Hippocampal formation (tissue), 2 donors: ENCODE measurements at places on chromosomes 5 and 9.

DNA sequence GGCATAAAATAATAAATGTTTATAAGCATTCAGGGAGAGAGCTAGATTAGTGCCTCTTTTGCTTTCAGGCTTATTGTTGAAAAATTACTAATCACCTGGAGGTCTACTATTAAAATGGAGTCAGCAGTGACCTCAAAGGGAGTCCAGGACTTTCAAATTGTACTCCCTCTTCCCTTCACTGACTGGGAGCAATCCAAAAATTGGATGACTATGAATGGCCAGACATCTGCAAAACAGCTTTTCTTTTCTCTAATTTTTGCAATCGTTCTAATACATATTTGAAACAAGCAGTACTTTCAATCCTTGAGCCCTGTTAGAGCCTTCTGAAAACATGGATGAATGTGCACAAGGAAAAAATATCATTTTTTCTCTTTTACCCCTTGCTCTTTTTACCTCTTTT lies 461.8 kb downstream of the TMEM232 start:
- no peak for DNase-seq

DNA sequence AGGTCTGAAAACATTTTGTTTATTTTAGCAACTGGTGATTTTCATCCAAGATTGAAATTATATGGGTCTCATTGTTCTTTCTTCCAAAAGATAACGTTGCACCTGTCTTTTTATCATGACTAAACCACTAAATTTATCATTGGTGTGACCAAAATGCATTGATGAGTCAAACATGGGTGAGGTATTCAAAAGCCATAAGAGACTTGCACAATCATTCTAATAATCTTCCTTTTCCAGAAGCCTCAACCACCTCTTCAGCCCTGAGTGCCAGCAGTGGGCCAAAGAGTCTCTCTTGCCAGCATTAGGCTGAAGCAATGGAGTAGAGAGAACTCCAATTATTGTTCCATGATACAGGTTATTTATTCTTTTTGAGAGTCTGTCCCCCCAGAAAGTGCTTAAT lies 198.9 kb downstream of the LURAP1L start:
- no peak for DNase-seq

GRCh38 chr5:60943624-60944023 lies 1.2 kb downstream of the ERCC8 start:
- DNase-seq, result no peak

DNA sequence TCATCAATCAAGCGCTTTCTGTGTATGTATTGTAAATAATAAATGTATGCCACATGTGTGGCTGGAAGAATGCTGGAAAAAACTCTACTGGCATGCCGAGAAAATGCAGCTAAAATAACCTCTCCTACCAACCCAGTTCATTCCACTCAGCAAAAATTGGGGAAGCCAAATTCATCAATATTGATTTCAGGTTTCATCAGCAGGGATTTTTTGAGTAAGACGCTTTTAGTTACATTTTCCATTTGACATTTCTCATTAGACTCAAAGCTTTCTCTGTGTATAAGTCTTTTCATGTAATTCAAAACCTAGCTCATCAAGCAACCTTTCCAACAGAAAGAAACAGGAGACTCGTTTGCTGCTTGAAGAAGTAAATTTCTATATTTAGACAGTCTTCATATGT lies 338.1 kb downstream of the DMRT2 start:
- DNase-seq, result no peak

DNA sequence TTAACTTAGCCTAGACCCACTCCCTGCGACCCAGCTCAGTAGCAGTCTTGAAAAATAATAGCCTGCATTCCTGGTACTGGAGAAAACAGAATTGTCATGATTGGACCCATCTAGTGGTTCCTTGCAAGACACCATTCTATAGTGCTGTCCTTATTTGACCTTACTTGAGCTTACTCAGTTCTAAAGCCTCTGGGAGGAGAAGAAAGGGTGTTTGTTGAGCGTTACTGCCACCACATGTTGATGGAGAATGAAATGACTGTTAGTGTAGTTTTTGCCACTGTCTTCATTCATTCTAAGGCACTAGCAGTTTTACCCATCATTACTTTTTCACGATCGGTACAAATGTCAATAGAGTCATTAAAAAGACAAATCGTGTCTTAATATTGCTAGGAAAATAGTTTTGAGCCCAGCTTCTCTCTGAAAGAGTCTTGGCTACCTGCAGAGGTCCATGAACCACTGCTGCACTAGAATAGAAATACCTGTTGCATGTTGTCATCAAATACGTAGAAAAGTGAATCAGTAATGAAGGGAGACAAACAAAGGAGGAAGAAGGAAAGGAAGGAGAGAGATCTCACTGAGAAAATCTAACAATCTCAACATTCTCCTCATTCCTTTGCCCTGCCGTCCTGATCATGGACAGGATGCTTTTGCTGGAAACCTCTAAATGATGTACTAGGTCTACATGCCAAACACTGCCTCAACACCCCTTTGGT lies 96.0 kb downstream of the LIX1 start:
- DNase-seq, result no peak

GRCh38 chr5:169805527-169805934 lies 168.5 kb downstream of the DOCK2 start:
- DNase-seq, result no peak

GRCh38 chr5:89349246-89349980 lies 466.4 kb upstream of the MEF2C start:
- no peak for DNase-seq

DNA sequence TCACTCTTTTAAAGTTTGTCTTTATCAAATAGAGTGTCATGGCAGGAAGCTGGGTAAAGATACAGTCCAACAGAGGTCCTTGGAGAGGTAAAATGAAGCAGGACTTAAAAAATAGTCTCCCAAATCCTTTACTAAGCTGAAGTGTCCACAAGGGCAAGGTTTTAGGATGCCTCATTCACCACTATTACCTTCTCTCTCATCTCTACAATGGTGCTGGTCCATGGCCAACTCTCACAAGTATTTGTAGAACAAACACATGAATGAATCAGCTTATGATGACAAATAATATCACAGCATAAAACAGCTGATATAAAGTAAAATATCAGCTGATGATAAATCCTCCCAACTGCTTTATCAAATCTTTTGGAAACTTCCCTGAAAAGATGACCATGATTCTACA lies 162.3 kb upstream of the ZNF462 start:
- no peak for DNase-seq

- DNase-seq, result no peak
These were observed 14.3 kb upstream of the SNCAIP start for GRCh38 chr5:122297587-122298298.

DNA sequence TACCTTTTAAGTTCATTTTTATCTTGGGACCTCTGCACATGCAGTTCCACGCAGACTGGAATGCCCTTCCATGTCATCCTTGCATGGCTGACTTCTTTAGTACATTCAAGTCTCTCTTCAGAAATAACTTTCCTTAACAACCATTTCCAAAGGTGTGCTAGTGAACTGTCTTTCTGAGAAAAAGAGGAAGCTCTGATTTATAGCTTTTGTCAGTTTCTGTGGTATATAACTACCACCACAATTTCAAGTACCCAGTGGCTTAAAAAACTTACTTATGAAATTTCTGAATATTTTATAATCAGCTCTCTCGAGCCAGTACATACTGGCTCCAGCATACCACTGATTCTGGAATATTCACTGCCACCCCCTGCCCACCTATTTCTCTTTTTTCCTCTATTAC lies 1613.8 kb downstream of the MAT2B start:
- DNase-seq, result no peak

DNA sequence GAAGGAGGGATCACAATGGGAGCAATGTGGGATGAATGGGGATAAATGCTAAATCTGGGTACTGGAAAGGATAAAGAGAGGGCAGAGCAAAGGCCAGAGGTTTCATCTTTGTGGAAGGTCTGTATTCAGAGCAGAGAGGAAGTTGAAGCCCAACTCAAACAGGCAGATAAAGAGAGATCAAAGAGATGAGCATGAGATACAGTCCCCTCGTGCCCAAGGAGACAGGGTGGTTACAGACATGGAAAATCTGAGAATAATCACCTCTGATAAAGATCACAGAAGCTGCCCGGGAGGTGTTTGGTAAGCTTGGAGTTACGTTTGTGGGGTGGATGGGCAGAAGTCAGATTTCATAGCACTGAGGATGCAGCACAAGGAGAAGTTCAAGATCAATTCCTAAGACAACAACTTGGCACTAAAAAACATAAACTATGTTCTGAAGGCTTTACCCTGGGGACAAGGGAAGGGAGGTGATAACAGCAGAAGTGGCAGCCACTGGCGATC lies 459 bp upstream of the ERAP2 start:
- no peak for DNase-seq

DNA sequence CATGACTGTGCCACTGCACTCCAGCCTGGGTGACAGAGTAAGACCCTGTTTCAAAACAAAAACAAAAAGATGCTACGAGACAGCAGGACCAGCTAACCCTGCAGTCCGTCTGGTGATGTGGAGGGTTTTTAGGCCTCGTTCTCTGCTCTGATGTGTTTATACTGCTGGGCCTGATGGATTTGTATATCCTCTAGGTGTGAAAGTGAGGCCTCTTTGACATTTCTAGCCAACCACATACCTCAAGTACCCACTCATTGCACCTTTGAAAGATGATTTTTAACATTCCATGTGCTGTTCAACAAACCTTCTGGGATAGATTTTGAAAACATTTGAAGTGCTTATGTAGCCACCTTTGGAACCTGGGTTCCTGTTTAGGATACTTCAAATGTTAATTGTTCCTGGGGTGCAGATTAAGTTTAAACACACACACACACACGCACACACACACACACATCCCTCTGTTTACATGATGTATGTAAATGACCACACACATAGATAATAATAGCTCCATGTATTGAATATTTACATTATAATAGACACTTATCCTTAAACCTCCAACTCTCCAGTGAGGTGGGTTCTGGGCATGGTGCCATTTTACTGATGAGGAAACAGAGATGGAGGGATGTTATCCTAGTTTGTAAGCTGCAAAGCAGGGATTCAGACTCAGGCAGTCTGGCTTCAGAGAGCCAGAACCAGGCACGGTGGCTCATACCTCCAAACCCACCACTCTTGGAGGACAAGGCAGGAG lies 48.8 kb upstream of the GOLPH3 start:
- no peak for DNase-seq

DNA sequence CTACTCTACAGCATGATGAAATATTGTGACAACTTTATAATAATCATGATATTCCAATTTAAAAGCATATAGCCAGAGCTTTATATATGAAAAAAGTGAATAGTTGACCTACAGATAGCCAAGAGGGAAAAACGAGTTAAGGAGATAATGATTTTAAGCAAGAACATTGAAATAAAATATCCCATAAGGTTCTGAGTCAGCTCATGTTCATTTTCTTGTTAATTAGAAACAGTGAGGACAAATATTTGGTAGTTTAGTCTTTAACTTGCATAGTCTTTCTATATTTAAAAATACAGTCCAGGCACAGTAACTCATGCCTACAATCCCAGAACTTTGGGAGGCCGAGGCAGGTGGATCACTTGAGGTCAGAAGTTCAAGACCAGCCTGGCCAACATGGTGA lies 55.8 kb upstream of the CDH6 start:
- DNase-seq, result no peak

DNA sequence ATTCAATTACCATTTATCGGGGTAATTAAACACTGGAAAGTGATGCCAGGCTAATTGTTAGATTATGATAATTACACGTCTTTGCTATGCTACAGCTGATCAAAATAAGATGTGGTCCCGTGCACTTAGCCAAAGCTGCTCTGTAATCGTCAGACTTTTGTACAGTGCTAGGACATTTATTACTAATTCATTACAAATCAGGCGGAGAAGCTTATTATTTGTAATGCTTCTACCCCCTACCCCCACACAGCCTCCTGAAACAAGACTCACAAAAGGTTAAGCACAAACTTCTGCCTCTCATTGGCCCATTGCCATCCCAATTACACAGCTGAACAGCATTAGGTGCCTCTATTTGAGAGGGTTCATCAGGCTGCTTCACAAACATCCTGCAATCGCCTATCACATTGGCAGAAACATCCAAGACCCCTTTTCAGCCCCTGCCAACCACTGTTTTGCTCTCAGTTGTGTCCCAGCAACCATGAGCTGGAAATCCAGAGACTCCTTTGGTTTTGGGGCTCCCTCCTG lies 232.7 kb downstream of the EFNA5 start:
- no peak for DNase-seq

DNA sequence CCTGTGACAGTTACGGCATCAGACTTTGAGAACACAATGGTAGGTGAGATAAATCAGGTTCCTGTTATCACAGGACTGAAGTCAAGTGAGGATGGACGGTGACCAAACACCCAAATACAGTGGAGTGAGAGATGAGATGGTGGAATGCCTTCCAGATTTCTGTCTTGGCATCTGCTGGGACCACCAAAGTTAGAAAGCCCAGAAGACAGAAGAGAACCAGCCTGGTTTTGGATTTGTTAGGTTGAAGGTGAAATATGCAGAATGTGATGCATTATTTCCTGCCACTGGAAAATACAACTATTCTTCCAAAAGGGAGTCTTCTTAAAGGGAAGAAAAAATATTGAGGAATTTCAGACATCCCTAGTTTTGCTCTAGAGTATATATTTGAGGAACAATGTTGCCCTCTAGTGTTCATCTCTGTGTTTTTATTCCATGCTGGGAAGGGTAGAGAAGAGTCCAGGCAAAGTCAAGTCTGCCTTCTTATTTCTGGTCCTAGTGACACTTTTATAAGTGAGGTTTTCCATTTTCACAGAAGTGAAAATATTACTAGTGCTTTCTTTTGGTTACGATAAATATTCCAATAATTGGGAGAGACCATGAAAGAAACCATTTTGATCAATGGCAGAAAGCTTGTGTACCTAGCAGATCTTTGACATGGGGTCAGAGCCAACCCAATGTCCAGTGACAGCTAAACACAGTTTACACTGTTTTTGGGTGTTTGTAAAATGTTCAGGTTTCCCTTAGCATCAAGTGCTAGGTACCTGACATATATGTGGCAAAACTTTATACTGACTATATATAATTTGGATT lies 142.3 kb upstream of the ANKH start:
- no peak for DNase-seq

- DNase-seq, result no peak
These were observed 16.2 kb downstream of the TJP2 start for GRCh38 chr9:69190086-69190862.

GRCh38 chr9:99353408-99353807 lies 131.3 kb downstream of the SEC61B start:
- DNase-seq, result no peak

DNA sequence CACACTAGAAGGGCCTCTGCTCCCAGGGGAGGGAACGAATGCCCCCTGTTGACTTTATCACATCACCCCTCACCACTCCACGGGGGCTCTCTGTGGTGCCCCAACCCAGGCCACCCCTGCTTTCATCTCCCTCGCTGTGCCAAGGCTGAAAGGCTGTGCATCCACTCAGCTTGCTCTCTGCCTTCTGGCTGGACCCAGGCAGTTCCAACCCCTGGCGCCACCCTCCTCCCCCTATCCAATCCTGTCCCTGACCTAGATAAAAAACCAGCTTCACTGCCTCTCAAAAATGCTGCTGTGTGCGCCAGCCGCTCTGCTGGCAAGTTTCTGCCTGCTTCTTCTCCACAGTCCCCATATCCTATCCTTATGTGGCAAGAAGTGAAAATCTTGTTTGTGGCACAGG lies 22.4 kb upstream of the CORO2A start:
- no peak for DNase-seq

GRCh38 chr5:71586052-71586940 lies 844 bp upstream of the MCCC2 start:
- no peak for DNase-seq
